ENCODE measurements at places on chromosomes 13 and 19.

GRCh38 chr19:49502866-49503581 lies 6.8 kb downstream of the RPS11 start:
- DNase-seq: no peak

- no peak for DNase-seq
Measured at GRCh38 chr19:55251341-55252081, 7.3 kb downstream of the PPP6R1 start.

- no peak for DNase-seq
Measured at GRCh38 chr13:65540175-65540574, 1690.0 kb downstream of the PCDH9 start.

GRCh38 chr13:93227280-93227877 lies 772 bp downstream of the GPC6 start:
- peak; percentile 80 for DNase-seq

DNA sequence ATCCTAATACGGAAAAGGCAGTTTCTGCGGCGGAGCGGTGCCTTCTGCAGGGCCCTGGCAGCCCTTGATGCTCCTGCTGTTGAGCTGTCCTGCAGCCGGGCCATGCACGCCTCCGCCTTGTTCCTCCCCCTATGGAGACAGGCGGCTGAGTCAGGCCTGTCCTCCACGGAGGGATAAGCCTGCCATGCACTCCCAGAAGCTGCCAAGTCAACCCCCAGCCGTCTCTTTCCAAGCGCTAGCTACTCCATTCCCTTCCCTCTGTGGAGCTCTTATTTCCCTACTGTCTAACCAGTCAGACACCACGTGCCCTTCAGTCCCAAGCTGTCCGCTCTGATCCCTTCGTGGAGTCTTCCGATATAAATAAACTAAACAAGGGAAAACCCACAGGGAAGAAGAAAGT lies 197.0 kb downstream of the COL4A1 start:
- peak; percentile 65 for DNase-seq

DNA sequence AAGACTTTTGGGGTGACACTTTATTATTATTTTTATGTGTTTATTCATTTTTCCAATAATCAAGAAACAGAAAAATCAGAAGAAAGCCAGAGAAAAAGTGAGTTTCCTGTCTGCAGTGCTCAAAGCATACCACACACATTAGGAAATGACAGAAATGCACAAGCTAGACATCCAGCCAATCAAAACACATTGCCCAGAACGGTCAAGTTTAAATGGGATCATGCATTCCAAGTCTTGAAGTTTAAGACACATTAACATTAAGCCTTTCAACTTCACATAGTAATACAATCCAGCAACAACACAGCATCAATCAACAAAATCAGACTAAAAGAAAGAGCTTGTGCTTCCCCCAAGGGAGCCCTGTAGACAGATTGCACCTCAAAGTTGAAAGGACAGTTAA lies 28.7 kb upstream of the MEDAG start:
- no peak for DNase-seq

DNA sequence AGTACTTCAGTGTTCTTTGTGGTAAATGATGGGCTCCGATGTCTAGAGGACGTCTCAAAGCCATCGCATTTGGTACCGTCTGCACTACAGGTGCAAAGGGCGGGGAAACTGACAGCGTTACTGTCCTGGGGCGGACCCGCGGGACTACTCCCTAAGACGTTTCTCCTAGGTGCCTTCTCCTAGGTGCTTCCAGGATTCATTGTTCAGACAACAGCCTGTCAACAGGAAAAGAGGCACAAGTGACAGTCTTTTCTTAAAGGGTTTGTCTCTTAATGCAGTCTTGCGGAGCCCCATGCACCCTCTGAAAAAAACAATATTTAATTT lies 1.4 kb downstream of the SERTM1 start:
- DNase-seq: no peak

- peak; percentile 41 for DNase-seq
Measured at GRCh38 chr19:39237200-39238184, 7.3 kb downstream of the IFNL3 start.

DNA sequence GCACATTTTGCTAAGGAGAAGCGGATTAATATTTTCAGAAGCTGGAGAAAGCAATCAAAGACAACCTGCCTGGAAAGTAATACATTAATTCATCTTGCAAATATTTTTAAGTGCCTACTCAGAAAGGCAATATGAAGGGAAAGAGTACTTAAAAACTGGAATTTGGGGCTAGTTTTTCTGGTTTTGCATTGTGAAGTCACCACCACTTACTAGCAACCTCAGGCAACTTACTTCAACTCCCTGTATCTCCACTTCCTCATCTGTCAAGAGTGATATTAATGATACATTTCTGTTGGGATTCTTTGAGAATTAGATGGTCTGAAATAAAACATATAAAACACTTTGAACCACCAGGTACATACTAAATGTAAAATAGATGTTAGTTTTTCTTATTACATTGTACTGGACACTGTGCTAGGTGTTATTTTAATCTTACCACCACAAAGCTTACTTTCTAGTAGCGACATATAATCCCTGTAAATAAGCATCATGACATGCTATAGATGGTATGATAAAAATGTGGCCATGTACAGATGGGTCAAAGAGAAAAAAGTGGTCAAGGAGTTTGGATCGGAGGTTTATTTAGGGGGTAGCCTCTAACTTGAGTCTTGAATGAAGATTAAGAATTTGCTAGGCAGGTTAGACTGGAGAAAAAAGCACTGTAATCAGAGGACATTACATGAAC lies 101.2 kb downstream of the SPRY2 start:
- no peak for DNase-seq

GRCh38 chr19:16825312-16826052 lies 3.7 kb upstream of the SIN3B start:
- peak; percentile 77 for DNase-seq

- no peak for DNase-seq
Measured at GRCh38 chr19:4517451-4518057, 732 bp downstream of the PLIN4 start.

- DNase-seq: peak; percentile 26
Measured at GRCh38 chr19:40035996-40036395, 20.0 kb downstream of the ZNF780B start.

DNA sequence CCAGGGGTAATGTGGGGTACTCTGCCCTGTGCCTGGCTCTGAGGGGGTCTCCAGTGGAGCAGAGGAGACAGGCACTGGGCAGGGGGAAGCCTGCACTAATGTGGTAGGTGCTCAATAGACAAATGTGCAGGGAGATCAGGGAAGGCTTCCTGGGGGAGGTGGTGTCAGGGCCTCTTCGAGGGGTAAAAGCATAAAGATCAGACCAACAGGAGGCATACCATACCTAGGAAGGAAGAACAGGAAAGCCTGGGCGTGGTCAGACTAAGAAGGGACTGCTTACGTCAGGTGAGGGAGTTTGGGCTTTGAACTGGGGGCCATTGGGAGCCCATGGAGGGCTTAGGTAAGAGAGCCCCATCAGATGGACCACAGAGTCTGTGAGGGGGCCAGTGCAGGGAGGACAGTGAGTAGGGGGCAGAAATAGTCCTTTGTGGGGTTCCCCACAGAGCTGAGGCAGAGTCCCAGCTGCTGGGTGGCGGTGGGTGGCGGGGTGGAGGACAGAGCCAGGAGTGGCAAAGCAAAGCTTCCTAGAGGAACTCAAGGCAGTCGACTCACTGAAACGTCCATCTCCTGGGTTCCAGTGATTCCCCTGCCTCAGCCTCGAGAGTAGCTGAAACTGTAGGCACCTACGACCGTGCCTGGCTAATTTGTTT lies 8.8 kb downstream of the PRR36 start:
- no peak for DNase-seq

DNA sequence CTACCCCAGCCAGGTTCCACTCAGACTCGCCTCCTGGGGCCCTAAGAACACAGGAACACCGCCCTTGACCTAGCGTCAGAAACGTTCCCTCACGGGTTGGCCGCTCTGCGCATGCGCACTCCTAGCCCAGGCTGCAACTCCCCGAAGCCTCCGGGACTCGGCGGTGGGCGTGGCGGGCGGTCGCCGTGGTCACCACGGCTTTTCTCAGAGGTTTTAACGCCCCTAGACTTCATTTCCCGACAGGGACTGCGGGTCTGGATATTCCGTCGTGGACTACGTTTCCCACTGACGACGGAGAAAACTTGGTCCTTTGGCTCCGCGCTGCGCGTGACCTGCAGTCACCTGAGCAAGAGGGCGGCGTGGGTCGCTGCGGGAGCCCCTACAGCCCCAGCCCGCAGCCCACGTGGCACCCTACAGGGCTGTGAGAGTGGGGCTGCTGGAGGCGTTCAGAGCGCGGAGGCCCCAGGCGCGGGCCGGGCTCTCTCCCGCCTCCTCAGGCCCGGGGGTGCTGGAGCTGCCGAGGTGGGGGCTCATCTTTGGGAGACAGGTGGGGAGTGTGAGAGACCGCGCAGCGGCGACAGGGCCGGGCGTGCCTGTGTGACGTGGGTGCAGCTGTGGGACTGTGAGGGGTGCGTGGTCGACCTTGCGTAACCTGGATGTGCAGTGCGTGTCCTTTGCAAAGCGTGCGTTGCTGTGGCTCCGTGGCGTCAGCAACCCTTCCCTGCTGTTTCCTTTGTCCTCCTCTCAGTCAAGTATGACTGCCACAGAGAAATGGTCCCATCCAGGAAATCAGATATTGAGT lies 38.0 kb upstream of the ZNF573 start:
- DNase-seq: peak; percentile 80

- DNase-seq: no peak
Measured at GRCh38 chr19:55552206-55552605, 6.9 kb upstream of the SBK3 start.

- peak; percentile 92 for DNase-seq
Measured at GRCh38 chr19:2385053-2385721, 25.1 kb downstream of the TMPRSS9 start.

- no peak for DNase-seq
Measured at GRCh38 chr19:11251217-11251616, 11.1 kb downstream of the DOCK6 start.

- peak; percentile 77 for DNase-seq
Measured at GRCh38 chr19:10565028-10565566, 713 bp downstream of the KRI1 start.

DNA sequence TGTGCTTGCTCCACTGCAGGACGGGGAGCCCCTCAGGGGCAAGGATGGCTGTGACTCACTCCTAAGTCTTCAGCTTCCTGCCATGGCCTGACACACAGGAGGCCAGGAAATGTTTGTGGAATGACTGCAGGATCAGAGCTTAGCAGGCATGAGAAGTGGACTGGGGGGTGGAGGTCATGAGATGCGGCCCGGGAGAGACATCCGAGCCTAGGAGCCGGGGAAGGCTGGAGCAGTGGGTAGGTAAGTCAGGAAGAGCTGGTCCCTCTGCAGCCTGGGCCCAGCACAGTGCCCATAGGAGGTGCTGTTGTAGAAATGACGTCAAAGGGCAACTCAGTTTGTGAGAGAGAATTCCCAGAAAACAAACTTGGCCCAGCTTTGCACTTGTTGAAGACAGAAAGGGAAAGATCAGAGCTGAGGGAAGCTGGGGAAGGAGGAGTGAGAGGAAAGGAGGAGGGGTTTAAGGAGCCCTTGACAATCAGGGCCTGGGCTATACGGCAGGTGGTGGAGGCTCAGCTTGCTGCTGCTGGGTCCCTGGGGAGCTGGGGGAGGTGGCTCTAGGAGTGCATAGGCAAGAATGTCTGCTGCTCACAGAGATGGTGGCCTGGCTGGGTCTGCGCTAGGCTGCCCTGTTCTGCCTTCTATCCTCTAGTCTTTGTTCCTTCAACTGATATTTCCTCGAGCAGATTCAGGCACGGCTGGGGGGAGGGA lies 18.5 kb downstream of the POU2F2 start:
- peak; percentile 96 for DNase-seq

- DNase-seq: no peak
Measured at GRCh38 chr19:18869023-18869618, 26.8 kb downstream of the CERS1 start.

GRCh38 chr19:45528149-45528743 lies 21.0 kb downstream of the VASP start:
- peak; percentile 89 for DNase-seq

DNA sequence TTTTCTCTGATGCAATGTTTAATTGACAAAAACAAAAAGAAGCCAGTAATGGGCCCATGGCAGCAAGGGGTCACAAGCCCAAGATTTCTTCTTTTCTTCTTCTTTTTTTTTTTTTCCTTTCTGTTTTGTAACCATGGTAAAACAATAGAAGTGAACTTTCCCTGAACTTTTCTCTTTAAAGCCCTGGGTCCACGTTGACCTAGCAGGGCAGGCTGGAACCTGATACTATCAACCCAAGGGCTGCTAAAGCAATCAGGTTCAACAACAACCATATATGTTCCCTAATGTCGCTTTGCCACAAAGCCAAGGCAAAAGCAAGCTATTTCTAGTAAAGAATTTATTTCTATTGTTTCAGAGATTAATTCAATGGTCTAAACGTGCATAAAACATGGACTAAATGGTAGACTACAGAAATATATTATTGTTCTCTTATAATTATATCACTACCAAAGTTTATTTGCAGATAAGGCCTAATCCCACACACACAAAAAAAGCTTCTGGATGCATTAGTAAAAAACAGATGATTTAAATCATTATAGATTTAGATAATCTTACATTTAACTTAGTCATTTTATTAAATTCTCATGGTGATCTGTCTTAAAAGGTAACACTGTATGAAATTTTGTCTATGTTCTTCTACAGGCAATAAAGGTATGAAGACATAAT lies 153.9 kb downstream of the DACH1 start:
- DNase-seq: peak; percentile 75

DNA sequence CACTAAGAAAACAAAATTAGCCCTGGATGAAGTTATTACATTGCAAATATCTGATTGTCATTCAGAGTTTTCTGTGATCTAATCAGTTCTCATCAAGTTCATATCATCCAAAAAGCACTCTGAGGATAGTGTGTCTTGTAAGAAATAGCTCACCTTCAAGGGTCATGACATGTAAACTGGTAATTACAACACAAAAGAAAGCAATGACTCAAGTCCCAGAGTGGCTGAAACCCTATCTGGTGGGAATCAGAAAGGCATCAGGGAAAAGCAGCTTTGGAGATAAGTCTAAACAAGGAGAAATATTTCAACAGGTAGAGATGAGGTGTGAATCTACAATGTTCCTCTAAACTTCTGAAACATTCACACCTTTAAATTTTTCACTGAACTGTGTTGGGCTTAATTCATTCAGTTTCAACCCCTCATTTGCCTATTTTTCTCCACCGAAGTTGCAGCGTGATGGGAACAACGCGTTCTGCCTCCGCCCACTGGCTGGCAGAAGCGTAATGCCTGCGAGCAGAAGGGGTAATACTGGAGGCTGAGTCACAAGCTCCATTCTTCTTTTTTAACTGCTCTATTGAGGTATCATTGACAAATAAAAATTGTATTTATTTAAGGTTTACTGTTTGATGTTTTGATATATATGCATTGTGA lies 155.2 kb upstream of the IPO5 start:
- peak; percentile 26 for DNase-seq

DNA sequence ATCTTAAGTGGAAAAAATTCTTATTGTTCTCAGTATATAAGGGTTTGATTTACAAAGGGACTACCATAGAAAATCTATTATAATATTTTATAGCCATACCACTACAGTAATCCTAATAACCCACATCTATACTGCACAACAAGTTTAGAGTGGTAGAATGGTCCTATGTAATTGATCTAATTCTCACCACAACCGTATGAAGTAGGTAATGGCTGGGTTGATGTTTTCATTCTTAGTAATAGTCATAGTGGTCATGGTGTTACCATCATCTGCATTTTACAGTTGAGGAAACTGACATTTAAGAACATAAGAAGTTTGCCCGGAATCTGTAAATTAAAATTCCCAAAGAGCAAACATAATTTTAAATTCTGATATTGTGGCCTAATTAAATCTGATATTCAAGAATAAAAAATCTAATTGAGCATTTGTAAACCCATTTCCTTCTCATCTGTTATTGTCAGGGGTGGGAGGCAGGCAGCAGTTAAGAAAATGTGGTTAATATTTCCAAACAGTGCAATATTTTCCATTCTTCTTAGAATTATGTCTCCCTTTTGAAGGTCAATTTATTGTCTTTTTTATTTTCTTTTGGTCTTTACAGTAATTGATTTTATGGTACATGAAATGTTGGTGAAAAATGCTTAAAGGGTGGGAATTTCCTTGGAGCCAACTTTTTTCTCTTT lies 65.6 kb downstream of the DHRS12 start:
- no peak for DNase-seq
